Progenitor cell of endocrine pancreas (in vitro differentiated cells): ENCODE measurements at places on chromosomes 2 and 18. TPM values are rescaled to one million over a fixed set of nuclear protein-coding genes. Genes with fewer than 3 reads are reported as not detected.

DNA sequence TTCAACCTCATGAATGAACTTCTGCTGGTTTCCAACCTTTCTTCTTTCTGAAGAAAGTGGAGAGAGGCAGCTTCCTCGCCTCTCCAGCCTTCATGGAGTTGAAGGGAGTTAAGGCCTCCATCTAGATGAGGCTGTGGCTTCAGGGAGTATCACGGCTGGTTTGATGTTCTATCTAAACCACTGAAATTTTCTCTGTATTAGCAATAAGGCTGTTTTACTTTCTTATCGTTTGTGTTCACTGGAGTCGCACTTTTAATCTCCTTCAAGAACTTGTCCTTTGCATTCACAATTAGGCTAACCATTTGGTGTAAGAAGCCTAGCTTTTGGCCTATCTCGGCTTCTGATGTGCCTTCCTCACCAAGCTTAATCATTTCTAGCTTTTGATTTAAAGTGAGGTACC lies 19.9 kb upstream of the CTDP1 start:
- H3K36me3 ChIP-seq, result no peaks in the 10 kb centered on the region
- no peak overlapping the region for H3K27ac ChIP-seq
- DNase-seq, result no peak

- no peaks in the 10 kb centered on the region for H3K27me3 ChIP-seq
- no peaks in the 10 kb centered on the region for H3K36me3 ChIP-seq
- H3K4me1 ChIP-seq, result no peaks in the 10 kb centered on the region
Observed at GRCh38 chr2:38203446-38203810, 127.5 kb upstream of the CYP1B1 start.

DNA sequence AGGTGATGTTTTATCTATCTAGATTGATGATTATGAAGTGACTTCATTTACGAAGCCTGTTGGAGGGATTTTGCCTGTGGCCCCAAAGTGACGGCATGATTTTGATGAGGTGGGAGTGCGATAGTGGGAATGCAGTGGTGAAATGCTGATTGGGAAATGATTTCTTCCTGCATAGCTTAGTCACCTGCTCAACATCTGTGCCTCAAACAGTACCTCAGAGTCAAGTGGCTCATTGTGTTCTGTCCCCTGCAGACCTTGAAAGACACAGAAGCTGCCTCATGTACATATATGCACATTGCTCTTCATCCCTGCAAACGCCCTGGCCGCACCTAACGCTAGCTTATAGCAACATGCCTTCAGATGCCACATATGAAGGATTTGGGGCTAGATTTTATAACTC lies 201.2 kb downstream of the TPGS2 start:
- H3K36me3 ChIP-seq, result no peaks in the 10 kb centered on the region
- no peak overlapping the region for H3K27ac ChIP-seq
- H3K27me3 ChIP-seq, result no peaks in the 10 kb centered on the region
- no peak for DNase-seq
- H3K4me1 ChIP-seq, result no peaks in the 10 kb centered on the region
- no peak overlapping the region for H3K4me3 ChIP-seq

DNA sequence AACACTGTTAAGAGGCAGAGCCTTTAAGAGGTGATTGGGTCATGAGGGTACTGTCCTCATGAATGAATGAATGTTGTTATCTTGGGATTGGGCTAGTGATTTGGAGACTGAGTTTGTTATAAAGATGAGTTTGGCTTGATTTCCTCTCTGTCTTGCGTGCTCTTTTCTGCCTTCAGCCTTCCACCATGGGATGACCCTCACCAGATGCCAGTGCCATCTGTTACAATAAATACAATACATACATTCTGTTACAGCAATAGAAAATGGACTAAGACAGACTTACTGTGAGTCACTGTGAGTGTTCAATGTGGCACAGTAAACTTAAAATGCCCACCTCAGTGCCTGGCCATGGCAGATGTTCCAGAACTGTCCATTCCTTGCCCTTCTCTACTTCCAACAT lies 95.0 kb upstream of the ZFP36L2 start:
- no peak overlapping the region for H3K27ac ChIP-seq
- H3K36me3 ChIP-seq, result peaks cover 3% of the 10 kb centered on the region
- H3K27me3 ChIP-seq, result no peaks in the 10 kb centered on the region
- peaks cover 11% of the 10 kb centered on the region for H3K4me1 ChIP-seq

GRCh38 chr18:31255953-31256352 lies 62.0 kb upstream of the DSG1 start:
- H3K4me1 ChIP-seq, result peaks cover 15% of the 10 kb centered on the region
- no peaks in the 10 kb centered on the region for H3K36me3 ChIP-seq
- no peak for DNase-seq
- H3K27ac ChIP-seq, result no peak overlapping the region

GRCh38 chr2:2102866-2103653 lies 228.0 kb downstream of the MYT1L start:
- no peak overlapping the region for H3K27ac ChIP-seq
- DNase-seq, result no peak
- peaks cover 7% of the 10 kb centered on the region for H3K27me3 ChIP-seq
- no peak overlapping the region for H3K4me3 ChIP-seq
- H3K36me3 ChIP-seq, result no peaks in the 10 kb centered on the region

DNA sequence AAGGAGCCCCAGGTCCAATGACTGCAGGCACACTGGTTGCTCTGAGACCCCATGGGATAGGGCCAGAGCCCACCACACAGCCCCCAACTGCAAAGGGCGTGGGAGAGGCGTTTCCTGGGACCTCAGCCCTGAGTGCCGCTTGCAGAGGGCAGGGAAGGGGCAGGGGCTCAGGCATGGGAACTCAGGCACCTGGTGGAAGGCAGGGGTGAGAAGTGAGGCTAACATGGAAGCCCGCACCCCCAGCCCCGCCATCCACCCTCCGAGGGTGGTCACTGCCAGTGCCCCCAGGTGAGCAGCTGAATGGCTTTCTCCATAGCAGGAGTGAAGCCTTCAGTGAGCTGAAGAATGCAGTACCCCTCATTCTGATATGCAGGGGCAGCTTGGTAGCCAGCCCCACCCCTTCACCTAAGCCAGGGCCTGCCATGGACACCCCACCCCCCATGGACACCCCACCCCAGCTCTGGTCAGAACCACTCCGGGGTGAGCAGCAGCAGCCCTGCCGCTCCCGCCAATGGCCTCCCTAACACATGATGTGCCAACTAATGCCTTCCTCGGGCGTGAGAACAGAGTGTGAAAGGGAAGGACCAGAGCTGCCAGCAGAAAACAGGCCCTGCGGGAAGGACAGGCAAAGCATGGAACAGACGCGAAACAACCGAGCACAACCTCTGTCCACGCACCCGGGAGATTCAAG lies 6.6 kb downstream of the KIF1A start:
- no peak overlapping the region for H3K4me3 ChIP-seq
- H3K4me1 ChIP-seq, result peaks cover 2% of the 10 kb centered on the region
- no peak overlapping the region for H3K27ac ChIP-seq
- peaks cover 37% of the 10 kb centered on the region for H3K36me3 ChIP-seq
- peaks cover 2% of the 10 kb centered on the region for H3K27me3 ChIP-seq

C2orf74 gene
- total RNA-seq, result 10.0 and 13.6 TPM in 2 replicates
